ENCODE measurements at places on chromosomes 5 and 9. TPM values are rescaled to one million over a fixed set of nuclear protein-coding genes. Genes with fewer than 3 reads are reported as not detected.

RMI1 gene
- 24.9 TPM for total RNA-seq

C5orf58 gene
- total RNA-seq, result not detected

ARID3C gene
- total RNA-seq, result not detected

GRCh38 chr5:112248623-112249022 is 170.5 kb downstream of the EPB41L4A start:
- H3K27ac ChIP-seq, result no peak overlapping the region
- DNase-seq, result no peak
- no peaks in the 10 kb centered on the region for H3K4me1 ChIP-seq
- H3K36me3 ChIP-seq, result no peaks in the 10 kb centered on the region

- peaks cover 17% of the 10 kb centered on the region for H3K4me1 ChIP-seq
- H3K4me3 ChIP-seq, result no peak overlapping the region
- no peak for DNase-seq
- peaks cover 62% of the 10 kb centered on the region for H3K27me3 ChIP-seq
- H3K27ac ChIP-seq, result no peak overlapping the region
Observed at GRCh38 chr5:159463590-159464321, 133.5 kb upstream of the IL12B start.

DNA sequence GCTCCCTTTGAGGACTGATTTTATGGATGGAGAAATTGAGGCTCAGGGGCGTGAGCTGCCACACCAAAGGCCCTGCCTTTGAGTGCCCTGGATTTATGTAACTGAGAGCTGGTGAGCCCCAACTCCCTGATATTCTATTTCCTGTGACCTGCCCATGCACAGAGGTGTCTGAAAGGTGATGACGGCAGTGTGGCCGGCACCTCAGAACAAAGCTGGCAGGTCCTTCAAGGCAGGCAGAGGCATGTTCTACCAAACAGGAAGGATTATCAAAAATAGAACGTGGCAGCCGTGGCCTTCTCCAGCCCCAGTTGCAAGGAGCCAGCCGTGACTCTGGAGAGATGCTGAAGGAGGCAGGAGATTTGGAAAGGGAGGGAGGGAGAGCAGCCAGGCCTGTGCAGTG is 36.2 kb downstream of the INSYN2B start:
- no peak overlapping the region for H3K4me3 ChIP-seq
- H3K36me3 ChIP-seq, result peaks cover 12% of the 10 kb centered on the region
- no peaks in the 10 kb centered on the region for H3K27me3 ChIP-seq
- peaks cover 6% of the 10 kb centered on the region for H3K4me1 ChIP-seq
- DNase-seq, result no peak

DNA sequence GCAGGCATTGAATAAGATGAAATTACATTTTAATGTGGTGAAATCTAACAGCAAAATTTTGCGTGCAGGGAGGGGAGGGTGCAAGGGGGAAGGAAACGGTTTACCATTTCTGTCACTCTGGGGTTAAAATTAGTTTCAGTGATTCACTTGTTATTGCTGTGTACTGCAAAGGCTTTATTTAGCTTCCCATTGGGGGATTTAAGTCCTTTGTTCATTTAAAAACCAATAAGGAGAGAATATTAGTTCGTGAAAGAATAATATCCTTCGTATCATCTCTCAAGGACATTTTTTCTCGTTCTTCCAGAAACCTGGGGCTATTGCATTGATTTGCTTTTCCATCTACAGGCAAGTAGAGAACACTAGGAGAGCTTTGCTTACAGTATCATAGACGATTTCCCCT is 667.8 kb upstream of the RGMB start:
- H3K4me1 ChIP-seq, result no peaks in the 10 kb centered on the region
- no peak overlapping the region for H3K4me3 ChIP-seq
- no peak for DNase-seq
- no peaks in the 10 kb centered on the region for H3K36me3 ChIP-seq
- H3K27ac ChIP-seq, result no peak overlapping the region

GRCh38 chr9:7137571-7137970 is 379.8 kb downstream of the KDM4C start:
- H3K4me3 ChIP-seq, result no peak overlapping the region
- no peak for DNase-seq
- no peaks in the 10 kb centered on the region for H3K27me3 ChIP-seq
- peaks cover 20% of the 10 kb centered on the region for H3K36me3 ChIP-seq

- H3K36me3 ChIP-seq, result no peaks in the 10 kb centered on the region
- H3K27ac ChIP-seq, result no peak overlapping the region
- H3K27me3 ChIP-seq, result peaks cover 13% of the 10 kb centered on the region
- H3K4me3 ChIP-seq, result no peak overlapping the region
- no peaks in the 10 kb centered on the region for H3K4me1 ChIP-seq
Observed at GRCh38 chr9:114799925-114800324, 5.9 kb downstream of the TNFSF15 start.

- H3K36me3 ChIP-seq, result peaks cover 3% of the 10 kb centered on the region
- peaks cover 4% of the 10 kb centered on the region for H3K4me1 ChIP-seq
Observed at GRCh38 chr9:17135295-17136160, 688 bp downstream of the CNTLN start.

GRCh38 chr9:129037767-129038098 is 1.3 kb downstream of the MIGA2 start:
- DNase-seq, result no peak
- H3K4me3 ChIP-seq, result peak overlapping the region; percentile 93
- H3K36me3 ChIP-seq, result peaks cover 7% of the 10 kb centered on the region

DNA sequence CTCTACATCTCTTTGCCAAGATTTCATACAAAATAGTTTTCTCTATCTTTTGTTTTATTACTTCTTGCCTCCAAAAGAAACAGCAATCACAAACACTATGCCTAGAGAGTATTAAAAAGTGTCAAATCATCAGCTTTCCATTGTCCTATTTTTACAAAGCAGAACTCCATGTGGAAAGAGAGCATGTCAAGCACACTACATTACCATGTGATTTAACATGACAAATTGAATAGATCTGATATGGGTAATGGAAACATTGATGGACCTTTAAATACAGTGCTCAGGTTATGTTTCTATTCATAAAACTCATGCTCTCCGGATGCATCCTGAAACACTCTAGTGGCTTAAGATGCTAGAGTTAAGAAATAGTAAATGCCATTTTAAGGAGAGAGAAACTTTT is 791.4 kb upstream of the CTNND2 start:
- H3K4me3 ChIP-seq, result no peak overlapping the region
- no peaks in the 10 kb centered on the region for H3K4me1 ChIP-seq
- no peak overlapping the region for H3K27ac ChIP-seq
- H3K36me3 ChIP-seq, result no peaks in the 10 kb centered on the region
- no peaks in the 10 kb centered on the region for H3K27me3 ChIP-seq
- DNase-seq, result no peak

GRCh38 chr5:10333154-10334006 is 20.1 kb upstream of the MARCHF6 start:
- H3K4me1 ChIP-seq, result peaks cover 15% of the 10 kb centered on the region
- peaks cover 55% of the 10 kb centered on the region for H3K27me3 ChIP-seq
- H3K36me3 ChIP-seq, result no peaks in the 10 kb centered on the region
- H3K4me3 ChIP-seq, result peak overlapping the region; percentile 75
- H3K27ac ChIP-seq, result no peak overlapping the region
- DNase-seq, result peak; percentile 39
